Tongue (tissue), 3 donors: ENCODE measurements at places on chromosomes 1 and 21.

- no peak for DNase-seq
These were observed 511 bp downstream of the NDC1 start for GRCh38 chr1:53837646-53837923.

- no peak for DNase-seq
These were observed 7.6 kb upstream of the HHAT start for GRCh38 chr1:210321131-210321530.

- no peak for DNase-seq
These were observed 60.7 kb upstream of the GOLT1A start for GRCh38 chr1:204274446-204274845.

- DNase-seq = peak; percentile 66
These were observed 114.2 kb upstream of the IPO9 start for GRCh38 chr1:201714542-201715329.

GRCh38 chr1:167775178-167775577 lies 53.4 kb downstream of the MPZL1 start:
- no peak for DNase-seq

DNA sequence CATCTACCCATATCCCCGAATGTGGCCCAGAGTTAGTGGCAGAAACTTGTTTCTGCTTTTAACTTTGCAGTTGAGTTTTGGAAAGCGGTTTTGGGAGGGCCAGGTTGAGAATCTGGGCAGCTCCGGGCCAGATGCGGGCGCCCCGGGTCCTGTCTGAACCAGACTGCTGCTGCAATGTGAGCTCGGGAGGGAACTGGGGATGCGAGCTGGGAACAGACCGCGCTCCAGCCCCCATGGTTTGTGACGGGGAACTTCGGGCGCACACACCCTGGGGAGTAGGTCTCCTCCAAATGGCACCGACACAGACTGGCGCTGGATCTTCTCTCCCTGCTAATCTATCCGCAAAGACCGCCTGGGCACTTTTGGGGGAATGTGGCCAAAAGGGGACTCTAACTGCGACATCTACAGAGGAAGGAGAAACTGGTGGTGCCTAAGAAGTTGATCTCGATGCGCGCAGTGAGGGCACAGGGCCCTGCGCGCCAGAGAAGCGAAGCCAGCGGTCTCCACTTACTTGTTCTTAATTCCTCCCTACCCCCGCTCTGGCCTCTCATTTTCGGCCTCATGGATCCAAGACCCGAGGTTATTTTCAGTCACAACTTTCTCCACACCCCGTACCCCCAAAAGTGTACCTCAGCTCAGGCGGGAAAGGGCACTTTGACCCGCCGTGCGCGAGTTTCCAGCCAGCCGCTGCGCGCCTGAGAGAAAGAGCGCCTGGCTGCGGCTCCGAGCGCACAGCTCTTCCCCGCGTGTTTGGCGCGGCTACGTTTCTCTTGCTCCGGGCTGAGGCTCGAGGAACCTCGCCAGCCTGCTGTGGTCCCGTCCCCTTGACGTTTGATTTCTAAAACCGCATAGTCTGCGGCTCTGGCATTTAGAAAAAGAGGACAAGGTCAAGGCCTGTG lies 411.0 kb upstream of the ESRRG start:
- peak; percentile 68 for DNase-seq

DNA sequence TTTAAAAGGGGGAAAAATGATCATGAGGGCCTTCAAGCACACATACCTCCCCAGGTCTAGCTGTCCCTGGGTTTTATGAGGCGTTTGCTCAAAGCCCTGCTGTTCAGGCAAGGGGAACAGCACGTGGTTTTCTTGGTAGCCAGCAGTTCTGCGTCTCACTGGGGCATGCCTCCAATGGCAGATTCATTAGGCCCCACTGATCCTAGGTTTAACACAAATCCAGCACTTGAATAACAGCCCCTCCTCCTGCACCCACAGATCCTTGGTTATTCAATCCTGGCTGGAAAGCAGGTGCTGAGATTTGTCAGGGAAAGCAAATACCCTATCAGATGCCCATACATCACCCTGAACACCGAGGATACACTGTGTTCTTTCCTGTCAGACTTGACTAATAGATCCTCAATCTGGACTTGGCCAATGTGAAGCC lies 106.4 kb downstream of the ZC3H11B start:
- DNase-seq = peak; percentile 41

GRCh38 chr1:1356796-1357401 lies 1.5 kb downstream of the MXRA8 start:
- no peak for DNase-seq

- DNase-seq = no peak
These were observed 235.4 kb downstream of the TTLL7 start for GRCh38 chr1:83763361-83764095.

DNA sequence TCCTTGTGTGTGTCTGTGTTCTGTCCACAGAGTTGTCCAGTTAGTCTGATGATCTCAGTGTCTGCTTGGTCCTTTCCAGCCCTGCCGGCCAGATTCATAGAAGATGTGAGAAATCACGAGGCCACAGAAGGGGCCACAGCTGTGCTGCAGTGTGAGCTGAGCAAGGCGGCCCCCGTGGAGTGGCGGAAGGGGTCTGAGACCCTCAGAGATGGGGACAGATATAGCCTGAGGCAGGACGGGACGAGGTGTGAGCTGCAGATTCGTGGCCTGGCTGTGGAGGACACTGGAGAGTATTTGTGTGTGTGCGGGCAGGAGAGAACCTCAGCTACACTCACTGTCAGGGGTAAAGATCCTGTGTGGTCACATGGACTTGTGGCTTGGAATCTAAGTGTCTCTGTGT lies 95.8 kb downstream of the OBSCN start:
- no peak for DNase-seq

DNA sequence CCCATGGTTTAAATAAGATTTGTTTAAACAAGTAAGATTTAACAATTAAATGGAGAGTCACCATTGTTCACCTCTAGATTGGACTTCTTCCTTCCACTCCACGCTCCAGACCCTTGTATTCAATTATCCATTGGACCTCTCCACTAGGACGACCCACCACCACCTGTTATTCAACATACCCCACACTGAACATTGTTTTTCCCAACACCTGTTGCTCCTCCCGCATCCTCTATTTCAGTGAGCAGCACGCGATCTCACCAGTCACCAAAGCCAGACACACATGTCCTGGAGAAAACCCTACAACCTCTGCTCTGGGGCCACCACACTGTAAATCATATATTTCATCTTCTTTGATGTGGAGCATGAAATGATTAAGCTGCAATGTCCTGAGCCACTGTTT lies 28.6 kb downstream of the ATP8B2 start:
- no peak for DNase-seq

DNA sequence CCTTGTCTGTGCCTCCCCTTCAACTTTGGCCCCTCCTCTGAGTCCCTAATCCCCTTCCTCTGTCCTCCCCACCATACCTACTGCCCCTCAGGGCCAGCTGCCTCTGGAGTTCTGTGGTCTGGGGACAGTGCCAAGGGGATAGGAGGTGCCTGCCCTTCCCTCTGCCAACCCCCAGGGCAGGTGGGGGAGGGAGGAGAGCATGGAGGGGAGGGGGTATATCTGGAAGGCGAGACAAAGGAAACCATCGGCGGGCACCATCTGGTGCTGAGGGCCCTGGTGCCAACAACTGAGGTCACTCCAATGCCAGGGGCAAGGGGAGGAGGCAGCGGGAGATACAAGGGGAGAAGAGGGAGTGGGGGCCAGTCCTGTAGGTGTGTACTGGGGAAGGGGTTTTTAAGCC lies 9.6 kb downstream of the RAB25 start:
- DNase-seq = peak; percentile 80

DNA sequence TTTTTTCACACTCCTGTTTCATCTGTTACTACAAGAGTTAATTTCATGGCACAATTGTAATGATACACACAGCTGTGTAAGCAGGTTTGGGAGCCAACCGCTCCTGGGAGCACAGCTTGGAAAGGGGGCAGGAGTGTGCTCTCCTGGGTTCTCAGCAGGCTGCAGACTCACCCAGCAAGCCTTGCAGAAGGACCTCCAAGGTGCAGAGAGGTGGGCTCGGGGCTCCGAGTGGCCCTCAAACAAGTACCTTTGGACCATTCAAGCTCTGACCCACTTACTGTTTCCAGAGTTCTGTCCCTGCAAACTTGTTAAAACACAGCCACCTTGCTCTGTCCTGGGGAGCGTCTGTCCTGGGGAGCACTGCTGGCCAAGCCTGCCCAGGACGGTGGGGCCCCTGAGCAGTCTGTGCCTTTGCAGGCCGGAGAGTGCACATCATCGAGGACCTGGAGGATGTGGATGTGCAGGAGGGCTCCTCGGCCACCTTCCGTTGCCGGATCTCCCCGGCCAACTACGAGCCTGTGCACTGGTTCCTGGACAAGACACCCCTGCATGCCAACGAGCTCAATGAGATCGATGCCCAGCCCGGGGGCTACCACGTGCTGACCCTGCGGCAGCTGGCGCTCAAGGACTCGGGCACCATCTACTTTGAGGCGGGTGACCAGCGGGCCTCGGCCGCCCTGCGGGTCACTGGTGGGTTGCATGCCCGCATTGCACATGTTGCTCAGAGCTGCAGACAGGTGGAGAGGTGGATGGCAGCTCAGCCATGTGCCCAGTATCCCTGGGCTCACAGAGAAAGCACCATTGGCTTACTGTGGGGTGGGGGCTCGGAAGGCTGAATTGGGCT lies 78.0 kb downstream of the OBSCN start:
- no peak for DNase-seq

GRCh38 chr1:184788970-184789369 lies 34.3 kb upstream of the EDEM3 start:
- DNase-seq = no peak
